ENCODE measurements at places on chromosomes 2 and 18.

- DNase-seq = no peak
Measured at GRCh38 chr2:19866771-19867170, 35.0 kb downstream of the TTC32 start.

- no peak for DNase-seq
Measured at GRCh38 chr2:119220720-119221301, 2.8 kb upstream of the STEAP3 start.

DNA sequence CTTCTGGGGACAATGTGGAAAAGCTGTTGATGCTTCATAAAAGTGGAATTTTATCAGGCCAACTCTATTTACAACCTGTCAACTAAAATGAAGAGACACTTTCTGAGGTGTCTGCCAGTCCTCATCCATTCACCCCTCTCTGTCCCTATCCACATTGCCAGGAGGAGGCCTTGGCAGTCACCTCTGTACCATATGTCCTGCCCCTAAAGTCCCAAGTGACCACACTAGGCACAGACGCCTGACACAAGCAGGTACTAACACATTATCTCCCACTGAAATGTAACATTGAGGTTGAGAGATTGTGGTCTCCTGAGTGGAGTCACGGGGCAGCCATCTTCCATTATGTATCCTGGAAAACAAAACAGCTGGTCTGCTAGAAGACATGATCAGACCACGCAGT, 71.4 kb downstream of the OSBPL1A start:
- DNase-seq = no peak

DNA sequence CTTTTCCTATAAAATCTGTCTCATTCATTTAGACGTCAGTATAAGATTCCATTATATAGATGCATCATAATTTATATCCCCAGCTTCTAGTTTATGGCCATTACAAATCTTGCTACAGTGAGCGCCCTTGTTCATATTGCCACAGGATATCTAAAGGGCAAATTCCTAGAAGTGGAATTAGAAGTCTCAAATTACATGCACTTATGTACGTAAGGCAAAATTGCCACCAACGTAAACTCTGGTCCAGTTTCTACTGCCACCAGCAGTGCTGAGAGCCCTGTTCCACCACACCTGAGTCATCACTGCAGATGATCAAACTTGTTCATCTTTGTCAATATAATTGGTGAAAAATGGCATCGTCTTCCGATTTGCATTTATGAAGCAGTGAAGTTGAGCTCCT, 90.9 kb upstream of the ID2 start:
- no peak for DNase-seq

GRCh38 chr2:139905624-139906023, 1125.4 kb upstream of the NXPH2 start:
- DNase-seq = no peak

DNA sequence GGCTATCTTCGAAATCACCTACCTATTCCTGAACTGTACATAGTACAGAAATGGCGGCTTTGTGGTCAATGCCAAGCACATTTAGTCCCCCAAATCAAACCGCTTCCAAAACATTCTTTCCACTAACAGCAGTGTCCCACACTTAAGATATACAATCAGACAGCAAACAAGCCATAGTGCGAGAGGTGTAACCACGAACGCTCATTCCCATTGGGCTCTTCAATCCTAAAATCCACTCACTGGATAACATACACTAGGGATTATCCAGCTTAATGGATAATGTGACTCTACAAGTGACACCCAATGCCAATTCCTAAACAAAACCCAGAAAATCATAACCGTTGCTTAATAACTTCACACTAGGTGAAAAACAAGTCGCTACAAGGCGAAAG, 2.0 kb downstream of the XPO1 start:
- no peak for DNase-seq

Data from stimulated activated CD4-positive, alpha-beta T cell treated with anti-CD3 and anti-CD28 coated beads, Interleukin-1b, Interleukin-23, amount 100 ng/mL, for 1 hour (primary cell).